Activated CD4-positive, alpha-beta T cell treated with anti-CD3 and anti-CD28 coated beads, Interleukin-2, amount 10 ng/mL, durations not matched to agents 24 days and 14 days (primary cell): ENCODE measurements at places on chromosomes 3 and 15. TPM values are rescaled to one million over a fixed set of nuclear protein-coding genes. Genes with fewer than 3 reads are reported as not detected.

DNA sequence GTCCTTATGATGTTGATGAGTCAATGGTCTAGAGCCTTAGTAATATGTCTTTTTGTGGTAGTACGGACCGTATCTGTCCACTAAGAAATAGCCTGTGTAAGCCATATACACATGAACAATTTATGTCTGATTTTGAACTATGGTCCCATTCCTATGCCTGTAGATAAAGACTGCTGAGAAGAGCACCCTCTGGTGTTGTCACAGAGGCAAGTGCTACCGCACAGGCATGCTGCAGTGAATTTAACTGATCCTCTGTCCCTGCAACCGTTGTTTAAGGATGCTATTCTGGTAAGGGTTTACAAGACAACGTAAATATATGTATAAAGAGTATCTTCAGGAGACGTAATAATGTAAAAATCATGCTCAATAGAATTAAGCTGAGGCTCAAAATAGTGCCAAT, 170.7 kb downstream of the UBE3A start:
- DNase-seq = no peak

GRCh38 chr15:85003593-85004312, 22.1 kb downstream of the PDE8A start:
- no peak for DNase-seq

DNA sequence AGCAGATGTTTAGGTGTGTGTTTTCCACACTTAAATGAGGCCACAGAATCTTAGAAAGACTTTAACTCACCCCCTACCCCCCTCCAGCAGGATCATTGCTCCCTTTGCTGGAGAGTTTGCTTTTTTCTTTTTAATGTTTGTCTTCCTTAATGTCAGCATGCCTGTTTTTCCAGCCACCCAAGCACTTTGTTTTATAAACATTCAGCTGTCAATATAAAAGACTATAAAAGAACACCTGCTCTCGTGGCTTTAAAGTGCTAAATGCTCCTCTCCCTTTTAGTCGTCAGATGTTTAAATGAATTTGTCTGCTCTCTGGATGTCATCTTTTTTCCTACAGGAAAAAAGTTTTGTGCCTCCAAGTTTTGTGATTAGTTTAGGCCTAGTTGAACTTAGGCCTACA, 61.7 kb downstream of the SIDT1 start:
- no peak for DNase-seq

Gene GOLGA8N
- total RNA-seq = 4.1 and 4.5 TPM in 2 replicates

- no peak for DNase-seq
Measured at GRCh38 chr3:124823206-124823605, 64.0 kb downstream of the ITGB5 start.

- peak; percentile 49 for DNase-seq
Measured at GRCh38 chr3:187849016-187849654, 103.9 kb upstream of the BCL6 start.

DNA sequence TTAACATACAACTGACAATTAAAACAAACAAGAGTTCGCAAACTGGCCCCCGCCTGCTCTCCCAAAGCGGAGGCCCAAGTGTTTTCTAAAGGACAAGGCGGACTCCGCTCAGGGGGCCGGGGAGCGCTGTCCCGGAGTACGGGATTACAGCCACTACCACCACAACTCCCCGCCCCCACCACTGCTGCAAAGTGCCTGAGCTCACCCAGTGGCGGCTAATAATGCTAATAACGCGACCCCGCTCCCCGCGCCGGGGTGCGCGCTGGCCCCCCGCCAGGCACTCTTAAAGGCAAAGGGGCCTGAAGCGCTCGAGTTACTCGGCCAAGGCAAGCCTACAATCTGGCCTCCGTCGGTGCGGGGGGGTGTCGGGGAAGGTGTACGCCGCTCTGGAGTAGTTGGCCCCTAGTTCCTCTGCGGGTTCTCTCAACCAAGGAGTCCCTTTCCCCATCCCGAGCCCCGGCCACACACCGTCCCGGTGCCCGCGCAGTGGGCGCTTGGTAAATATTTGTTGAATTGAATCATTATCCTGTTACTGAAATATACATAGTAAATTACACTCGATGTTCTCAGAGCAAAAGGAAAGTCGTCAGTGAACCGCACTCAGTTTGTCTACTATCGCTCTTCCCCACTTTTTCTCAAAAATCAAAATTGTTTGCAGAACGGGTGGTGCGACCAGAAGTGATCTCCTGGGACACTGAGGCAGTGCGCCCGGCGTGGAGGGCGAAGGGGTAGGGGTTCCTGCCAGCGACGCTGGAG, 827 bp downstream of the WNT5A start:
- DNase-seq = peak; percentile 55

DNA sequence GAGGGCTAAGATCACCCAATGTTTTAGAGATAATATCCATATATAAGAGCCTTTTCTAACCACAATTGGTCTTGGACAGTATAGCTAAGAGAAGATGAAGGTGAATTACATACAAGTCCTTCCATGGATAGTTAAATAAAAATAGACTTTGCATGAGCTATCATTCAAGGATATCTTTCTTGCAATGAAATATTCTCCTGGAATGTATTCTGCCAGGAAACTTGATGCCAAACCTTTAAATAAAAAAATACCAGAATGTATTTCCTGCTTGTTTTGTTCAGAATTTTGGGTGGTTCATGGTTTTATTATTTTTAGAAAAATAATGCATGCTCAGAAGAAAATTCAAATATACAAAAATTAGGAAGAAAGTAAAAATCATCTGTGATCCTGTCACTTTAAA, 88.8 kb upstream of the PPIB start:
- no peak for DNase-seq

Gene CCRL2
- total RNA-seq = 1.7 and 1.9 TPM in 2 replicates

Gene GOLGA8J
- total RNA-seq = not detected in 2 replicates

- DNase-seq = no peak
Measured at GRCh38 chr3:49427586-49427985, 1.5 kb downstream of the NICN1 start.

Gene SLC49A4
- 1.4 and 1.5 TPM in 2 replicates for total RNA-seq

DNA sequence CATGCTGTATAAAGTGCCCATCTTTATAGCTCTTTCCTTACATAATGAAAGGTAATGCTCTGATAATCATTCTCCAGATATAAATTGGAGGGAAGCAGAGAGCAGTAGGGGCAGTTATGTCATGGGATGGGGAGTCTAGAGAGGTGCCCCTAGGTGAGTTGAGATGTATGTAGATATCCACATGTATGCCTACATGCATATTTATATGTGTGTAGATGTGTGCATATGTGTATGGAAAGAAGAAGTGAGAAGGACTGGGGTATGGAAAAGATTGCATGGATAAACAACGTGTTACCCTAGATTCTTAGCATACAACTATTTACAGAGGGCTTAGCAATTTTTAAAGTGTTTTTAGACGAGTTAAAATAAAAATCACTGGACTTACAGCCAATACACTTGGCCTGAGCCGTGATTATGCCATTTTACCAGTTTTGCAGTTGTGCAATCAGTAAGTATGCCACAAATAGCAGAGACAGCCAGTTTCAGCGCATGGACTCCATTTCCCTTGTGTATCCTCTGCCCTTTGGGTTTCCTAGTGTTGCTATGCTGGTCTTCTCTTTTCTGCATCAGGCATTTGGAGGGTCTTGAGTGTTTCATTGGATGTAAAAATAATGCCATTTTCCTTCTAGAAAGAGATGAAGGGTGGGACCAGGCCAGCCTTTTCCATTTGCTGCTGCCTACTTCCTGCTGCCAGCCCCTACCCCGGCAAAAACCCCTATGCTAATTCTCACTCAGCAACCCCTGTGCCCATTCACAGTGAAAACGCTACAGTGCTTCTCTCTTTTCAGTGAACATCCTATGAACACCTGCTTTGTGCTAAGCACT, 199.4 kb upstream of the NR2E3 start:
- no peak for DNase-seq

GRCh38 chr3:172369590-172370259, 78.5 kb downstream of the GHSR start:
- DNase-seq = no peak

DNA sequence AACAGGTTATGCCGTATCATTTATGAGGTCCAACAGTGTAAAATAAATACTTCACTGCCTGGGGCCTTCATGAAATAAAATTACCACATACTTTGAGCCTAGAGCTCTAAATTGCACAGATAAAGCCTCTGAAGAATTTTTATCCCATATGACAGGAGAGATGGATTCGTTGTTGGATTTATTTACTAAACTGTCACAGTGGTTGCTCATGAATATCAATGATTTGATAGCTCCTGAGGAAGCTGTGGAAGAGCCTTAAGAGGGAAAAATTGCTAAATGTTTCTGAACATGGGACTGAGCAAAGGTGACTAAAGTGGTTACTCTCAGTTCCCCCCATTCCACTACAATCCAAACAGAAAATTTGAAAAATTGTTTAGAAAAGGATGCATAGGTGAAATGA, 558.9 kb upstream of the IL12A start:
- DNase-seq = no peak

Gene RAB6B
- total RNA-seq = 0.07 and 0.14 TPM in 2 replicates

DNA sequence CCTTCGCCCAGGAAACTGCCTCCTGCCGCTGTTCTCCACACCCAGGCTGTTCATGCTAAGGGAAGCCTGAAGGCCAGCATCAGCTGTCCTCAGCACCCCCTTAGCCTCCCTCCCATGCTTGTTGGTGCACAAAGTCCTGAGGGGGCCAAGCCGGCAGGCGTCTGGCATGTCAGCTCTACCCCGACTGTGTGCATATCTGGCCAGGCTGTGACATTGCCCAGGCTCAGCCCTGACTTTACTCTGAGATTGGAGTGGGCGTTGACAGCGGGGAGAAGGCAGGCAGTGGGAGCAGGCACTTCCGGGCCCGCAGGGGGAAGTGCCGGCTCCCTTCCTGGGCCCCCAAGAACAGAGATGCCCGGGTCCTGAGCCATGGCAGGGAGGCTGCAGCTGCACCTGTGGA, 492.2 kb downstream of the AGBL1 start:
- DNase-seq = no peak

DNA sequence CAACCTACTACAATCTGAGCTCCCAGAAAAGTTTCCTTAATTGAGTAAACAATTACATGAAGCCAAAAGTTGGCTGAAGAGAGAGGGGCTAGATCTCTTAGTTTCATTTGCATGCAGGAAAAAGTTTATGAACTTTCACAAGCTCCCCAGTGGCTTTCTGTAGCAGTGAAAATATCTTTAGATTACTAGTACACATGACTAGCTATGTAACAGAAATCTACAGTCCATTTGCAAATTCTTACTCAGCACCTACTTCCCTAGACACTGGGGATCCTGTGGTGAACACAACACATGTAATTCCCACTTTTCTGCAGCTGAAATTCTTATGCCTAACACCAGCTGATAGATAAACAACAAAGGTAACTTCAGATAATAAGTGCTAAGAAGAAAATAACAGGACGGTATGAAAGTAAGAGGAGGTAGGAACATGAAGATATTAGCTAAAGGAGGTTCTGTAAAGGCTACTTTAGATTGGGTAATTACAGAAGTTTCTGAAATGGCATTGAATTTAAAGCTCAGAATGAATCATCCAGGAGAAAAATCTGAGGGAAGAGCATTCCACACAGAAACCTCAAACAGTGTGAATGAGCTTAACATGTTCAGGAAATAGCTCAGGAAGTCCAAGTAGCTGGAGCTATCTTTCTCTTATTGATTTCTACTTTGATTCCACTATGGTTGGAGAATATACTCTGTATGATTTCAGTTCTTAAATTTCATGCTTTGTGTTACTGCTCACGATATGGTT, 204.8 kb downstream of the MAGI1 start:
- no peak for DNase-seq

Gene NTRK3
- total RNA-seq = 0.37 and 1.6 TPM in 2 replicates

DNA sequence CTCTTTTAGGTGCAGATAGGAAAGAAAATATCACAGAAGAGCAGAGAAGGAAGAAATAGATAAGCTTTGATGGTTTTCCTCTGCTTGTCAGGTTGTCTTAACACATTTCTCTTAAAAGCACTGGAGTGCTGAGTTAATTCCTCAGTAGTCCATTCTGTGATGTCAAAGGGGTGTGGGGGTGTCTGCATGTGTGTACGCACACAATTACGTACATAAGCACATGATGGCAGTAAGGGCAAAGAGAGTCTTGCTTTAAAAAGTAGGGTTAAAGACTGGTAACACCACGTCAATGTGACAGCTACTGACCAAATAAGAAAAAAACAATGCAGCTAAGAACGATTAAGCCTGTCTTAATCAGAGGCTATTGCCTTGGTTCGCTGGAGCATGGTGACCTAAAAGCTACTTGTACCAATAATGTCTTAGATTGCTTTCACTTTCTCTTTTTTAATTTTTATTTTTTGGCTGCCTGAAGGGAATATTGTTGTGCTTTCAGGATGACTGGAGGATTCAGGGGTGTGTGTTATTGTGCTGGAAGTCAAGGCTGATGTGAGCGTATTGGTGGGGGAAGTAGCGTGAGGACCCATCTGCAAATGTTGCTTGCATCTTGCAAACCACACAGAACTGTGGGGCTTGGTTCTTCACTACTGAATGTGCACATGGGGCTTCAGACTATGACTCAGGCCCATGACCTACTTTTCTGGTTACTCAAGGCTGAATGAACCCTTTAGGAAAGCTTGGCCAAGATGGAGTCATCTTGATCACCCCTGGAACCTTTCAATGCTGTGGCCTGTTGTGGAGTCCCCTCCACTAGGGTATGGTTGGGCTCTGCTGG, 417.8 kb upstream of the TPM1 start:
- no peak for DNase-seq

DNA sequence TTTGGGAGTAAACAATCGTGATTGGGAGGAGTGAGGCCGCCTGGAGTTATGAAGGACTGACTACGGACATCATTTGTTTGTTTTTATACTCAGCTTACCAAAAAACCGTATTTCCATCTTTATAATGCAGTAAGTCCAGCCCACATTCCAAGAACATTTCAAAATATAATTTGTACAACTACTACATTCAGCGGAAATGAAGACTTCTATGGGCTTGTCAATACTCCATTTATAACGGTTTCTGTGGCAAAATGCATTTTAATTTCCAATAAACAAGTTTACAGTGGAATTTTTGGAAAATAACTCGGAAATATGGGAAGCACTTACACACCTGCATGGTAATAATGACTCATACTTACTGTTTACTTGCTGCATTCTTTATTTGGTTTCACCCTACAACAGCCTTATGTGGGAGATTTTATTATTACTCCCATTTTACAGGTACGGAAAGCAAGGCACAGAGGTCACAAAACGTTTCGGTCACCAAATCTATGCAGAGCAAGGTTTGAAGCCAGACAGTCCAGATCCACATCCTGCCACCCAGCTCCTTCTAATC, 62.3 kb downstream of the LDHAL6B start:
- no peak for DNase-seq

DNA sequence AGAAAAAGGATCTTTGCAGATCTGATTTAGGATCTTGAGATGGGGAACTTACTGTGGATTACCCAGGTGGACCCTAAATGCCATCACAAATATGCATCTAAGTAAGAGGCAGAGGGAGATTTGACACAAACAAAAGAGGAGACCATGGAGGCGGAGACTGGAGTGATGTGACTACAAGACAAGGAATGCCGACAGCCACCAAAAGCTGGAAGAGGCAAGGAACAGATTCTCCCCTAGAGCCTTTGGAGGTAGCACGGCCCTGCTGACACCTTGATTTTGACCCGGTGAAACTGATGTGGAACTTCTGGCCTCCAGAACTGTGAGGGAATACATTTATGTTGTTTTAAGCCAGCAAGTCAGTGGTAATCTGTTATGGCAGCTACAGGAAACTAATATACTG, 44.0 kb downstream of the GASK1A start:
- no peak for DNase-seq

Gene TUSC7
- total RNA-seq = not detected in 2 replicates
